ENCODE measurements at places on chromosomes 3 and 15.
A peak's percentile ranks its signal among the peaks of the same experiment; 100 is the strongest.

DNA sequence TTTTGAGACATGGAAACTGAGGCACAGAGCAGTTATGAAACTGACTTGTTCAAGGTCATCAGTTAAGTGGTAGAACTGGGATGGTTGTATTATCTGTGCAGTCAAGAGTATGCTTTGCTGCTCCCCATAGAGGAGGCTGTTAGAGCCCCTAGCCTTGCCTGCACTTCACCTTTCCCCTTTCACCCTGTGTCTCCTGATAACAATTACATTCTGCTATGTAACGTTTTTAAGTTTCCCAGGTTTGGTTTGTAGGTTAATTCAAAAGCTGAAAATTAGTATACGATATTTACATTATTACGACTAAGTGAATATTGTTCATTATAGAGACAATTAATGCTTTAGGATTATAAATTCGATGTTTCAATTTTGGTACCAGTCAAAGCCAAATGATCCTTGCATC is 89.9 kb downstream of the ECT2 start:
- no peak for DNase-seq

DNA sequence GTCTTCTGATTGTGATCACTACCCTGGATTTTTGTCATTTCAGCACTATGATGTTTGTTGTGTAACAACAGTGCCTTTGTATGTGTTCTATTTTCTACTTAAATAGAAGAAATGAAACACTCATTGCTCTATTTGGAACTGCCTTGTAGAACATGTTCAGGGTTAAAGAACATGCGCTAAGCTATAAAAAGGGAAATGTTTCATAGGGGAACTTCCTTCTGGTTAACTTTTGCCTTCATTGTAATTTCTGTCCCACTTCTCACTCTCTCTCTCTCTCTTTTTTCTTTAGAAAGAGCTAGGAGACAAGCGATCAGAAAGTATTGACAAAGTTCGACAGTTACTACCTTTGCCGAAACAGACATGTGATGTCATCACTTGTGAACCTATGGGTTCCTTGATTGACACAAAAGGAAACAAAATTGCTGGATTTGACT is at the start of gene P2RY12:
Gene P2RY12, minus strand, starts transcription at position 13 of the 434 bp plus-strand sequence. CDS start 45,908 bp downstream, outside the sequence.
- DNase-seq, result no peak

DNA sequence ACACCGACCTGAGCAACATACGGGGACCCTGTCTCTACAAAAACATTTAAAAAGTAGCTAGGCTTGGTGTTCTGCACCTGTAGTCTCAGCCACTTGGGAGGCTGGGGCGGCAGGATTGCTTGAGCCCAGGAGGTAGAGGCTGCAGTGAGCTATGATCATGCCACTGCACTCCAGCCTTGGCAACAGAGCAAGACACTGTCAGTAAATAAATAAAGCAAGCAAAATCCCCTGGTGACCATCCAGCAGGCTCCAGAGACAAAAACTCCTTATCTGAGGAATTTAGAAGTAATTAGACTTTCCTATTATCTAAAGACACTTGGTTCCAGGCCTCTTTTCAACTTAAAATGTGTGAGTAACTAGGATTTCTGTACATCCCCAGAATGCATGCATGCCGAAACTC is 29.5 kb upstream of the ZNF774 start:
- no peak for DNase-seq

DNA sequence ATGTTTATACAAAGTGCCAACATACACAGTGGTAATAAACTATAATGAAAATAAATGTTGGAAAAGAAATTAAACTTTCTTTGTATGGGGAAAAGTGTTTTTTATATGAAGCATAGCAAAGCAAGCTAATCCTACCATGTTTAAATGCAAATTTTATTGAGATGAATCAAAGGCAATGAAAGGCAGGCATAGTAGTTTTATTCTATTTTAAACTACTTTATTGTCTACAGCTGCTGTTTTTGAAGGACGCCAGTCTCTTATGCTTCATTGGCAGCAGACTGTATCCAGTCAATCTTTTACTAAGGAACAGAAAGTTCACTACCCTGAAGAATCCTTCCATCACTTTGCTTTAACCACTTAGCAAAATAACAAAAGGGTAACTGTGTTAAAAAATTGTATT is 761.0 kb downstream of the ROBO2 start:
- no peak for DNase-seq

DNA sequence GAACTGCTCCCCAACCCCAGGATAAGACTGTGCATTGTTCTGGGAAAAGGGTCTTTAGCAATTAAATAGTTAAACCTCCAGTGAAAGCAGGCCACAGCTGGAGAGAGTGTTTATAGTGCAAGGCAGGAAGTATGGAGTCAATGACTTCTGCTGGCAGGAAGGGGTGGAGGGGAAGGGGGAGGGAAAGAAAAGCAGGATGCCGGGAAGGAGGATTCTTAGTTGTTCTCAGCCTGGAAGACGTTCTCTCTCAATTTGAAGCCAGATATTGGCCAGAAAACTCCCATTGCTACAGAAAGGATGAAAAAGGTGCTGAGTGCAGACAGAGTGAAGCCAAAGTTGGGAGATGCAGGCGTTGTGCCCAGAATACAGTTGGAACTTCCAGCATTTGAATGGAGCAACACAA is 35.7 kb upstream of the ACTL6A start:
- peak; percentile 40 for DNase-seq

- DNase-seq, result no peak
These were observed 50.8 kb downstream of the RBMS3 start for GRCh38 chr3:29331456-29332194.

- no peak for DNase-seq
These were observed 2.7 kb downstream of the RFTN1 start for GRCh38 chr3:16510620-16511319.

GRCh38 chr3:42705058-42705767 is 2.6 kb upstream of the HHATL start:
- DNase-seq, result no peak

GRCh38 chr15:70563561-70564095 is 199.7 kb downstream of the UACA start:
- no peak for DNase-seq

DNA sequence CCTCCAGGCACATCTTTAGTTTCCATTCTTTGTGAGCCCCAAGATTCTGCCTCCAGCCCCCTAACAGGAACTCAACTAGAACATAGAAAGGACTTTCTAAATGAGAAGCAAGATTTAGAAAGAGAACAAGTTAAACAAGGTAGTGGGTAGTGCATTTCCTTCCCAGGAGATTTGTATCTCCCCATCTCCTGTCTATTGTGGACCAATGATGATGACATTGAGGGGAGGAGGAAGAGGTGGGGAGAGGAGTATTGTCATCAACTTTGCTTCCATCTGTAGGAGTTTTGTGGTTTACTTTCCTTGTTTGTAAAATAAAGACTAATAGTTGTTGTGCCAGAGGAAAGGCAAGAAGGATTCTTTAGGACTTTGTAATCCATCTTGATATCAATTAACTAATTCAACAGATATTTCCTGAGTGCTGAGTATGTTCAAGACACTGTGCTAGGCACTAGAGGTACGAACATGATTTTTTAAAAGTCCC is 235.3 kb upstream of the ROPN1 start:
- DNase-seq, result no peak

GRCh38 chr3:28286595-28286994 is 45.2 kb downstream of the CMC1 start:
- DNase-seq, result peak; percentile 41

- DNase-seq, result no peak
These were observed 1.7 kb upstream of the MAP1A start for GRCh38 chr15:43515741-43516140.

DNA sequence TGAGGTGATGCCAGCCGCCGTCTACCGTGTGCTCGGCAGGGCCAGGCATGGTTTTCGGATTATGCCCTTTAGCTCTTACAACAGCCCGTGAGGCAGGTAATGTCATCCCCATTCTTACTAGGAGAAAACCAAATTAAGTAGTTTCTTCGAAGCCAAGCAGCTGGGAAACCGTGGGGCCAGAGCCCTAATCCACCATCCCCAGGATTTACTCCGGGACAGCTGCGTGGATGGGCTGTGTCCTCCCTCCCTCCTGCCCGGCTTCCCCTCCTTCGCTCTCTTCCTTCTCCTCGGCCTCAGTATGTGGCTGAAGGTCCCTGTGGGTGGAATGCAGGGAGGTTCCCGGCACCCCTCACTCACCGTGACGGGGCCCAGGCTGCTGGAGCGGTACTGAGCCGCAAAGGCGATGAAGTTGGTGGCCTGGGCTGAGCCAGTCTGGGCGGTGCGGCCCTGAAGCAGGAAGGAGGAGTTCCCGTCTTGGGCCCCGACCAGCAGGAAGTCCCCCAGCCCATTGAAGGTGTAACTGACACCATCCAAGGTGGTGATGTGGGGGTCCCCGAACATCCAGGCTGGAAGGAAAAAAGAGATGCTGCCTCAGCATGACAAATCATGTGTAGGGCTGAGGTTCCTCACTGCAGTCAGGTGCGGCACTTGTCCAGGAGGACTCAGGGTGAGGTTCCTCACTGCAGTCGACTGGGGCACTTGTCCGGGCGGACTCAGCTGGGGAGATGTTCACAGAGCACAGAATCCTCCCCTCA is 42.5 kb downstream of the MUC20 start:
- no peak for DNase-seq

DNA sequence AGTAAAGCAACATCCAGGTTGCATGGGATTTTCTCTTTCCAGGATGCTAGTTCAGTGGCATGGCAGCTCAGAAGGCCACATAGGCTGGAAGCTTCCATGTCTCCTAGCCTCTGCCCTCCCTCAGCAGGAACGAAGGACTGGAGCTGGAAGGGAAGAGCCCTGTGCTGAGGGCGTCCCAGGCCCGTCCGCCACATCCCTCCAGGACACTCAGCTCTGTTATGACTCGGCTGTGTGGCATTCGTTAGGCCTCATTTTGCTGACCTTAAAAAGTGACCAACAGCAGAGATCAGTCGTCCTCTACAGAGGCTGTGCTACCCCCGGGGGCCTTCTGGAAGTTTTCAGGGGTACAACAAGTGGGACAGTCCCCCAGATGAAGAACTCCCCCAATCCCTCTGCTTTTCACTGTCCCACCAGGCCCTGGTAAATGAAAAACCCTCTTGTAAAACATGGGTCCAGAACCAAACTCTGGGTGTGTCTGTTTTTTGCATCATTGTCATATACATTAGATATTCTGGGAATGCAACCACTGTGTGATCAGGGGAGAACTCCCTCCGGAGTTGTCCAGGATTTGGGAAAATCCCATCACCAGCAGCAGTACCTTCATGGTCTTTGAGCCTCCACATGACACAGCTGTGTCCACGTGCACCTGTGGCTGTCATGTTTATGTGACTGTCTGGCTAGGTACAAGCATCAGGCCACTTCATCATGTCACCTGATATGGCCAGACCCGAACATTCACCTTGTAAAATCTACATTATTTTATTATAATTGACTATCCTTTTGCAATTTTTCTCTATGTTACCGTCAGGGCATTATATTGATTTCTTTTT is 149.9 kb downstream of the OR4M2 start:
- no peak for DNase-seq

- DNase-seq, result peak; percentile 69
These were observed 396.1 kb upstream of the ROBO2 start for GRCh38 chr3:76643623-76644304.

- no peak for DNase-seq
These were observed 38.8 kb downstream of the TRAT1 start for GRCh38 chr3:108861401-108861800.

GRCh38 chr3:20186600-20187004 is 596 bp upstream of the SGO1 start:
- DNase-seq, result no peak

GRCh38 chr3:122789585-122790273 is 3.9 kb downstream of the HSPBAP1 start:
- DNase-seq, result no peak

- DNase-seq, result peak; percentile 68
These were observed 490.2 kb upstream of the ADAMTS9 start for GRCh38 chr3:65177960-65178376.

GRCh38 chr3:48301800-48302166 is 31.7 kb downstream of the SPINK8 start:
- DNase-seq, result peak; percentile 20

DNA sequence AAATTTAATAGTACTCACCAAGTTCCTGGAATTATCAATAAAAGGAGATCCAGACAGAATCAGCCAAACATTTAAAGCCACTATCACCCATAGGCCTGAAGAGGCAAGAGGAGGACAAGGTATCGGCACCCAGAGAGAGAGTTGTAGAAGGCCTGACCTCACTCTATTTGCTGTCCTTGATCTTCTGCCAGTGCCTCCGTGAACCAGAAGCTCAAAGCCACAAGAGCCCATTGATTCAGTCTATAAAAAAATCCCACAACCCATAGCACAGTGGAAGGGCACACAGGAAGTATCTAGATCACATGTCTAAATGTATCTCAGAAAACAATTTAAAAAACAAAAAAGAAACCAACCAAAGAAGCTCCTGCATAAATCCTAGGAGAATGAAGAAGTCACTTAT is 68.6 kb upstream of the FAM174B start:
- no peak for DNase-seq

- no peak for DNase-seq
These were observed 38.1 kb downstream of the TRAK1 start for GRCh38 chr3:42129014-42129953.

- DNase-seq, result peak; percentile 11
These were observed 68.5 kb upstream of the PTX3 start for GRCh38 chr3:157368171-157368570.

DNA sequence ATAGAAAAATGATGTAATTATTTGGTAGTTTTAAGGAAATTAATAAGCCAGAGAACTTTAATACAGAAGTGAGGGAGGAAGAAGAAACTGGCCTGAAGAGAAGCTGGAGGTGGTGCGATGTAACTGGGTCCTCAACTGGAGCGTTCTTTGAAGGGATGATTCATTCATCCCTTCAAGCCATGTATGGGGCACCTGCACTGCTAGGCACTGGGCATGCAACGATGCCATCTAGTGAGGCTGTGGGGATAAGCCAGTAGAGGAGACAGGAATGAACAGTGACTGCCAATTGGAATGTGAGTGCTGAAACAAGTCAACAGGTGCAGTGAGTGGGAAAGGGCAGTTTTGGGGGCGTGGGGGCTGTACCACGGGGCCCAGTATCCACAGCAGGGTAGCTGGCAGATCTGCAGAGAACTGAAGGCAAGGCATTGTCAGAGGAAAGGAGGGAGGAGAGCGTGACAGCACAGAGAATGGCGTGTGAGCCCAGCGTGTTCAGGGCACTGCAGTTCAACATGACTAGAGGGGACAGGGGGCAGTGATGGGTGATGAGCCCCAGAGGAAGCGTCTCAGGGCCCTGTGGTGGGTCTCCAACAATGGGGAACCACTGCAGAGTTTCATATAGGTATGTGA is 3.8 kb upstream of the KIF23 start:
- DNase-seq, result no peak

GRCh38 chr3:40847551-40847992 is 322.8 kb downstream of the ZNF621 start:
- peak; percentile 33 for DNase-seq

DNA sequence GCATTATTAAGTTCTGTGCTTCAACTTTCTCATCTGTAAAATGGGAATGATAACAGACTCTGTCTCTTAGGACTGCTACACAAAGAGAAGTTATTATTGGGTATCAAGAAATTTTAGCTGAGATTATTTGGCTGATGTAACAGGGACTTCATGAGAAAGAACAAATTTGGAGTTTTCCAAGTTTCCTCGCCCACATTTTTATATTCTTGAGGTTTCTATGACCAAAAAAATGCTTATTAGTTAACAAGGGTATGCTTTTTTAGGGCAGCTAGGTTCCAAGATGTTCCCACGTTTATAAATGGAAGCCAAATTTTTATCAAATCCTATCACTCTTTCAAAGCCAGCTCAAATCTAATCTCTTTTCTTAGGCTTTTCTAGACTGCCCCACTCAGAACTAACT is 50.6 kb upstream of the C3orf80 start:
- DNase-seq, result no peak

- DNase-seq, result no peak
These were observed 116.7 kb downstream of the WDR76 start for GRCh38 chr15:43943511-43943910.
